Foreskin melanocyte (primary cell): ENCODE measurements at places on chromosomes 13 and 19.

GRCh38 chr13:51420681-51421490 is 31.9 kb downstream of the INTS6 start:
- no peak for DNase-seq

DNA sequence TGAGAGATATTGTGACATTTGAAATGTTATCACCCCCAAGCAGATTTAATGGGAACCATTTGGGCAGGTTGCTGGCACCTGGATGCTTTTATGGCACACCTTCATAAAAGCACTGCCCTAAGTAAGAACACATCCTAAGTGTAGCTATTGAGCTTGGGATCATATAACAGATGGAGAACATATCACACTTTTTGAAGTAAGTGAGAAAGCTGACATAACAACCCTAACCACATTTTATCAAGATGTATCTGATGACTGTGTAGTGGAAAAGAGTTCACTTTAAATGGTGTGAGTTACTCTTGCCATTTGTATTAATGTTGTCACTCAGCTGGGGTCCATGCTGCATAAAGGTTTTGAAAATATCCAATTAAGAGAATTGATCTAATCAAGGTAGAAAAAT is 287.9 kb downstream of the DCLK1 start:
- no peak for DNase-seq

- no peak for DNase-seq
These were observed 71.8 kb upstream of the TSHZ3 start for GRCh38 chr19:31421082-31421481.

GRCh38 chr19:5083547-5083965 is 114.6 kb downstream of the KDM4B start:
- peak; percentile 77 for DNase-seq

DNA sequence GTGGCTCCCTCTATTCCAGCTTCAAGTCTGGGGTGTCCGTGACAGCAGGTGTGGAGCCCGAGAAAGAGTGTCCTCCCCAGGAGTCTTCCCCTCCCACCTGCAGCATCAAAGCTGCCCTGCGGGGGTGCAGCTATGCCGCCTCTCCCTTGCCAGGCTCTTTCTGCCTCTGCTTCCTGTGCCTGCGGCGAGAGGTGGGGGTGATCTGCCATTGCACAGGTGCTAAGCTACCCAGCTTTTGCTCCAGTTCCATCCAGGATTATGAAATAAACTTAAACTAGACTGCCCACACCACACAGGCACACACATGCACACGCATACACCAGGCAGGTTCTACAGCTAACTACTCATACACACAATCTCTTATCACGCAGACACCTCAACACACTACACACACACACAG is 104.7 kb upstream of the CLDN10 start:
- DNase-seq, result no peak
